ENCODE measurements at places on chromosomes 13 and 19. TPM values are rescaled to one million over a fixed set of nuclear protein-coding genes. Genes with fewer than 3 reads are reported as not detected.

IGFL3 gene
- total RNA-seq, result not detected

LHB gene
- total RNA-seq, result not detected

LRRC8E gene
- 0.65 TPM for total RNA-seq

CEACAM7 gene
- not detected for total RNA-seq

DNA sequence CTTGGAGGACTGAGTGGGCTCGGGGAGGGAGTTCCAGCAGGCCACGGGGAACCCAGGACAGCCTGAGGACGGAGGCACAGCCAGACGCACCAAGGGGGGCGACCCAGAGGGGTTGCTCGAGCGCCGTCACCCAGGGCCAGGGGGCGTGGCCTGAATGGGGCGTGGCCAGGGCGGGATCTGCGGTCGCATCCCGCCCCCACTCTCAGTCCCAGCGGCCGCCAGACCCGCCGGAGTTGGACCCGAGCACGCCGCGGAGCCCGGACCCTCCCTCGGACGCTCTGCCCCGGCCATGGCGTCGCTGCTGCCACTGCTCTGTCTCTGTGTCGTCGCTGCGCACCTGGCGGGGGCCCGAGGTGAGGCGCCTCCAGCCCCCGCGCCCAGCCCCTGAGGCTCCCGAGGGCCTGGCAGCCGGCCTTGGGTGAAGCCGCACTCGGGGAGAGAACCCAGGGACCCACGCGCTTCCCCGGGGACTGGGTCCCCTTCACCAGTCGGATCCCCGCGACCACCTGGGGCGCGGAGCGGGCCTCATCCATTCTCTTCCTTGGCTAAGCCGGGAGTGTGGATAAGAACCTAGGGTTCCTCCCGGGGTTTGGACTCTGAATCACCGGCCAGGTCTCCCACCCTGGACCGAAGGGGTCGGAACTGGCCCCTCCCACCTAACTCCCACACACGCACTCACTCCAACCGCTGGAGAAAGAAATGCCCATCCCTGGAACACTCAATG is at the start of gene CILP2:
CILP2 (plus strand) TSS at position 205 of the 724 bp plus-strand sequence; CDS start at position 290, 85 bp downstream.
- H3K4me1 ChIP-seq, result no peaks in the 10 kb centered on the region
- H3K36me3 ChIP-seq, result no peaks in the 10 kb centered on the region
- H3K4me3 ChIP-seq, result peak within 1 kb of the TSS; percentile 56
- no peak within 1 kb of the TSS for H3K27ac ChIP-seq
- DNase-seq, result peak; percentile 86

GRCh38 chr13:97338571-97338970 is 95.4 kb upstream of the RAP2A start:
- peaks cover 2% of the 10 kb centered on the region for H3K4me1 ChIP-seq
- no peak overlapping the region for H3K27ac ChIP-seq

DNA sequence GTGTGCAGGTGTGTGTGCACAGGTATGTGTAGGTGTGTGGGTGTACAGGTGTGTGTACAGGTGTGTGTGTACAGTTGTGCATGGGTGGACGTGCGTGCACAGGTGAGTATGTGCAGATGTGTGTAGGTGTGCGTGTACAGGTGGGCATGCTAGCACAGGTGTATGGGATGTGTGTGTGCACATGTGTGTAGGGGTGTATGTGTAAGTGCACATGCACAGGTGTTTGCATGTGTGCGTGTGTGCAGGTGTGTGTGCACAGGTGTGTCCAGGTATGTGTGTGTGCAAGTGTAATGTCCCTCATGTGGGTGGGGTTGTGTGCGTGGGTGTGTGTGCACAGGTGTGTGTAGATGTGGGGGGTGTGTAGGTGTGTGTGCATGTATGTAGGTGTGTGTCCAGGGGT is 27.5 kb upstream of the TFDP1 start:
- H3K4me1 ChIP-seq, result no peaks in the 10 kb centered on the region
- no peaks in the 10 kb centered on the region for H3K36me3 ChIP-seq
- H3K27ac ChIP-seq, result no peak overlapping the region
- no peaks in the 10 kb centered on the region for H3K27me3 ChIP-seq
- DNase-seq, result no peak
- H3K4me3 ChIP-seq, result no peak overlapping the region

- peaks cover 5% of the 10 kb centered on the region for H3K27me3 ChIP-seq
- H3K4me1 ChIP-seq, result no peaks in the 10 kb centered on the region
- no peak for DNase-seq
Measured at GRCh38 chr13:78323848-78324247, 279.5 kb downstream of the POU4F1 start.

GRCh38 chr13:49954674-49955455 is 18.7 kb upstream of the SPRYD7 start:
- no peak for DNase-seq
- H3K4me3 ChIP-seq, result no peak overlapping the region
- peaks cover 8% of the 10 kb centered on the region for H3K4me1 ChIP-seq
- H3K27me3 ChIP-seq, result no peaks in the 10 kb centered on the region
- no peak overlapping the region for H3K27ac ChIP-seq

- H3K27ac ChIP-seq, result no peak overlapping the region
- H3K4me1 ChIP-seq, result peaks cover 38% of the 10 kb centered on the region
- H3K27me3 ChIP-seq, result no peaks in the 10 kb centered on the region
- DNase-seq, result no peak
- no peaks in the 10 kb centered on the region for H3K36me3 ChIP-seq
- H3K4me3 ChIP-seq, result no peak overlapping the region
Measured at GRCh38 chr19:28166025-28166424, 1046.9 kb downstream of the UQCRFS1 start.

- H3K27me3 ChIP-seq, result no peaks in the 10 kb centered on the region
- no peak for DNase-seq
- no peaks in the 10 kb centered on the region for H3K36me3 ChIP-seq
- no peaks in the 10 kb centered on the region for H3K4me1 ChIP-seq
Measured at GRCh38 chr19:19566306-19566705, 28.2 kb downstream of the CILP2 start.

DNA sequence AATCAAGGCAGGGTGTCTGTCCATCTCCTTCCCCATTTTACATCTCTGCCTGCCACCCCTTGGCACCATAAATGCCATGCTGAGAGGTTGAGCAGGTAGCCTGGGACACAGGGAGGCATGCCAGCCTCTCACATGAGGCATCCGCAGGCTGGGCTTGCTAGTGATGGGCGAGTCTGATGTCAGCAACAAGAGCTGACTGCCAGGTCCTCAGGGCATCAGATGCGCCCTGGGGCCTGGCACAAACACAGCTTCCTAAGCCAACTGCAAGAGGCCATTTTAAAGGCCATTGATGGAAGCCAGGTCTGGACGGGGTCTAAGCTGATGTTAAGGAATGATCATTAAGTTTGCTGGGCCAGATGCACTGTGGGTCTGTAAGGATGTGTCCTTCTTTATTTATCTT is 34.6 kb downstream of the MYH14 start:
- no peak overlapping the region for H3K27ac ChIP-seq
- no peaks in the 10 kb centered on the region for H3K36me3 ChIP-seq
- H3K27me3 ChIP-seq, result no peaks in the 10 kb centered on the region
- no peak overlapping the region for H3K4me3 ChIP-seq
- H3K4me1 ChIP-seq, result peaks cover 19% of the 10 kb centered on the region
- DNase-seq, result no peak

GRCh38 chr13:51596541-51596940 is 12.3 kb downstream of the WDFY2 start:
- no peak for DNase-seq
- H3K36me3 ChIP-seq, result no peaks in the 10 kb centered on the region
- H3K4me1 ChIP-seq, result peaks cover 19% of the 10 kb centered on the region
- no peak overlapping the region for H3K27ac ChIP-seq
- H3K4me3 ChIP-seq, result no peak overlapping the region
- H3K27me3 ChIP-seq, result no peaks in the 10 kb centered on the region

DNA sequence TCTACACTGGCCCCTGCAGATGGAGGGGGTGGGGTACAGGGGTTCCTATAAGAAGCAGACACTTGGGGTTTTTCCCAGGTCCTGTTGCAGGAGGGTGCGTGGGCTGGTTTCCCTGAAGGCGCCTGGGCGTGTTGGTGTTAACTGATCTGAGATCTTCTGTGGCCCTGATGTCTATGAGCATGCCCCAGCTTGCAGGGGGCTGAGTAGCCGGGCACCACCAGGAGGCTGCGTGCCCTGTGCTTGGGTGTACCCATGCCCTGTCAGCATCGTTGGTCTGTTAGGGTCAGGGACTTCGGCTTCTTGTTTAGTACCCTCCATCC is 45.3 kb downstream of the CAPN12 start:
- H3K27ac ChIP-seq, result no peak overlapping the region
- DNase-seq, result no peak
- H3K27me3 ChIP-seq, result no peaks in the 10 kb centered on the region
- H3K4me3 ChIP-seq, result no peak overlapping the region
- peaks cover 21% of the 10 kb centered on the region for H3K4me1 ChIP-seq

DNA sequence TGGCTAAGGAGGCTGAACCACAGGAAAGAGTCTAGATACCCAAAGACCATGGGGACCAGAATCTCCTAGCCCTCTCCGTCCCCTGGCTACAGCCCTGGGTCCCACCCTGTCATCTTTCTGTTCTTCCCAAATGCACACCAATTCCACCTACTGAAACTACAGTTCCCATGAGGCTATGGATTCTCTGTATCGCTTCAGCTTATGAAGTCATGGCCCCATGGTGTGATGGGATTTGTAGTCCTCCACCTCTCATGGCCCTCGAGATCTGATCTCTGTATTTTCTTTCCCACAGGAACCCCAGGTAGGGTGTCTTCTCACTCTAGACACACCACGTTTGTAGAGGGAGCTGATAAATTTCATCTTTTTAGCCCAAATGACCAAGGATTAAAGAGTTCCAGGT is 11.8 kb downstream of the PTPRH start:
- peak; percentile 39 for DNase-seq
- no peak overlapping the region for H3K4me3 ChIP-seq
- no peaks in the 10 kb centered on the region for H3K36me3 ChIP-seq
- no peak overlapping the region for H3K27ac ChIP-seq
- peaks cover 11% of the 10 kb centered on the region for H3K27me3 ChIP-seq
- H3K4me1 ChIP-seq, result no peaks in the 10 kb centered on the region

DNA sequence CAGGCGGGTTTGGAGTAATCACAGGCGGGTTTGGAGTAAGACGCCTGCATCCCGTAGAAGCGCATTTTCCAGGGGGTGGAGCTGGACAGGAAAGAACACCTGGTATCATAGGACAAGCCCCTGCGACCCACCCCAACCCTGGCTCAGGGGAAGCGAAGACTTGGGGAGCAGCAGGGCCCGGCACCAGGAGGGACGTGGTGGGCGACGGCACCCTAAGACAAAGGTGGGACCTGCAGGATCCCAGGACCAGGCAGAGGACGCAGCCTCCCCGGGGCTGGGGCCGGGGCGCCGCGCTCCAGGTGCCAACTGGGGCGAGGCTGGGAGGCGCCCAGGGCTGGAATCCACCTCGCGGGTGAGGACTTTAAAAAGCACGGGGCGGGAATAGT is 520 bp downstream of the ZNF600 start:
- DNase-seq, result peak; percentile 35
- no peaks in the 10 kb centered on the region for H3K4me1 ChIP-seq
- no peaks in the 10 kb centered on the region for H3K36me3 ChIP-seq
- peaks cover 45% of the 10 kb centered on the region for H3K27me3 ChIP-seq
- H3K4me3 ChIP-seq, result peak overlapping the region; percentile 82
- no peak overlapping the region for H3K27ac ChIP-seq

- peak; percentile 89 for DNase-seq
- H3K36me3 ChIP-seq, result no peaks in the 10 kb centered on the region
- peak overlapping the region; percentile 91 for H3K27ac ChIP-seq
Measured at GRCh38 chr19:29040951-29041350, 172.0 kb downstream of the UQCRFS1 start.

GRCh38 chr13:20160306-20161274 is at the start of gene GJA3:
GJA3 (minus strand) TSS chr13:20161052; CDS start chr13:20143288, 17,764 bp downstream.
- peak within 1 kb of the TSS; percentile 61 for H3K4me3 ChIP-seq
- peaks cover 18% of the 10 kb centered on the region for H3K4me1 ChIP-seq
- H3K36me3 ChIP-seq, result no peaks in the 10 kb centered on the region
- H3K27ac ChIP-seq, result no peak within 1 kb of the TSS
- peak; percentile 84 for DNase-seq

GRCh38 chr19:15456871-15457700 is 7.3 kb downstream of the RASAL3 start:
- DNase-seq, result peak; percentile 69
- H3K4me1 ChIP-seq, result peaks cover 5% of the 10 kb centered on the region
- H3K27me3 ChIP-seq, result peaks cover 98% of the 10 kb centered on the region

DNA sequence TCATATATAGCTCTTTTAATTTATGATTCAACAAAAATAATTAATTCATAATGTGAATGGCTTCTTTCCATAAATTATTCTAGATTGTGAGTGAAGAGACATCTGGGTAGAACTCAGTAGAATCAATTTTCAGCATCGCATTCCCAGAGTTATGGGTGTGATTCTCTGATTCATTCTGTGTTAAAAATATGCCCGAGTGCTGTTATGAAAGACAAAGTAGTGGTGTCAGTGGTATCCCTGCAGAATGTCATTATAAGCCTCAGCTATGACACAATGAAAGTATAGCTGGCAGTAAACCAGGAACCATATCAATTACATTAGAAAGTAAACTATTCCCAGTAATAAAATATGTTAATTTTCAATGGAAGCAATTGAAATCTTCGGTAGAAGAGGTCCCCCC is 480.5 kb upstream of the SLITRK1 start:
- no peak overlapping the region for H3K4me3 ChIP-seq
- H3K4me1 ChIP-seq, result no peaks in the 10 kb centered on the region
- DNase-seq, result no peak
- no peak overlapping the region for H3K27ac ChIP-seq
- H3K36me3 ChIP-seq, result no peaks in the 10 kb centered on the region

DNA sequence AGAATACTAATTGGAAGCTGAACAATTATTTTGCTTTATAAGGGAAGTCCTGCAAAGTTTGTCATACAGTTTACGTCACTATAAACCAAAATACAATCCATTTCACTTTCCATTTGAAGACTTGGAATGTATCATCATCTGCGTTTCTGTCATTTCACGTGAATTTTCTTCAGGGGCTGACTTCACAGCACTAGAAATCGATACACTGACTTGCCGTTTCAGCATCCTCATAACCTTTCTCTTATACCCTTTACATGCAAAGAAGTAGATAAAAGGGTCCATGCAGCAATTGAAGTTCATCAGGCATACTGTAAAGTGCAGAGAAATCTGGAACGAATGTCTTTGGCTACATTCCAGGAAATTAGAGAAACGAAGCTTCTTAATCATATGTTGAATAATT is 12.2 kb downstream of the GPR183 start:
- H3K4me1 ChIP-seq, result no peaks in the 10 kb centered on the region
- no peaks in the 10 kb centered on the region for H3K27me3 ChIP-seq
- H3K27ac ChIP-seq, result no peak overlapping the region
- H3K36me3 ChIP-seq, result no peaks in the 10 kb centered on the region
- H3K4me3 ChIP-seq, result no peak overlapping the region
- no peak for DNase-seq

DNA sequence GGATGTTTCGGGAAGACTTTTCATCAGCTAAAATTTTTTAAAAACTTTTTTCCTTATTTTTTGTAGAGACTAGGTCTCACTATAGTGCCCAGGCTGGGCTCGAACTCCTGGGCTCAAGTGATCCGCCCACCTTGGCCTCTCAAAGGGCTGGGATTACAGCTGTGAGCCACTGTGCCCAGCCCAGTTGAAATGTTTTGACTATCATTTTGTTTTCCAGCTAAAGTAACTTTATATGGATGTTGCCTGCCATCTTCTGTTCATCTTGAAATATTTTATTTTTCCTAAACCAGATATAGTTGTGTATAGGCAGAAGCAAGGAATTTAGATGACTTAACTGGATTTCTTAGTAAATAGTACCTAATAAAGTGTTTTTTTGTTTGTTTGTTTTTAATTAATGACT is 7.0 kb downstream of the CAB39L start:
- no peaks in the 10 kb centered on the region for H3K4me1 ChIP-seq
- H3K27me3 ChIP-seq, result no peaks in the 10 kb centered on the region
- no peak overlapping the region for H3K27ac ChIP-seq
- no peak for DNase-seq
- peaks cover under 1% of the 10 kb centered on the region for H3K36me3 ChIP-seq

Measured in neural progenitor cell (in vitro differentiated cells).